Stimulated activated CD4-positive, alpha-beta T cell treated with anti-CD3 and anti-CD28 coated beads, Interleukin-12 subunit alpha, Interleukin-12 subunit beta, amount 100 ng/mL, for 4 hours (primary cell): ENCODE measurements at places on chromosomes 12 and 14.

- DNase-seq: no peak
Observed at GRCh38 chr14:61504901-61505300, 183.5 kb downstream of the PRKCH start.

GRCh38 chr12:27937768-27938167 lies 34.8 kb downstream of the PTHLH start:
- DNase-seq: no peak

- DNase-seq: no peak
Observed at GRCh38 chr12:5243014-5243413, 188.9 kb upstream of the NTF3 start.

GRCh38 chr12:116508145-116509121 lies 50.7 kb upstream of the MAP1LC3B2 start:
- DNase-seq: peak; percentile 43

GRCh38 chr12:122871851-122872780 lies 23.8 kb downstream of the VPS37B start:
- DNase-seq: peak; percentile 54
